ENCODE measurements at places on chromosomes 11 and 22.
A peak's percentile ranks its signal among the peaks of the same experiment; 100 is the strongest.

DNA sequence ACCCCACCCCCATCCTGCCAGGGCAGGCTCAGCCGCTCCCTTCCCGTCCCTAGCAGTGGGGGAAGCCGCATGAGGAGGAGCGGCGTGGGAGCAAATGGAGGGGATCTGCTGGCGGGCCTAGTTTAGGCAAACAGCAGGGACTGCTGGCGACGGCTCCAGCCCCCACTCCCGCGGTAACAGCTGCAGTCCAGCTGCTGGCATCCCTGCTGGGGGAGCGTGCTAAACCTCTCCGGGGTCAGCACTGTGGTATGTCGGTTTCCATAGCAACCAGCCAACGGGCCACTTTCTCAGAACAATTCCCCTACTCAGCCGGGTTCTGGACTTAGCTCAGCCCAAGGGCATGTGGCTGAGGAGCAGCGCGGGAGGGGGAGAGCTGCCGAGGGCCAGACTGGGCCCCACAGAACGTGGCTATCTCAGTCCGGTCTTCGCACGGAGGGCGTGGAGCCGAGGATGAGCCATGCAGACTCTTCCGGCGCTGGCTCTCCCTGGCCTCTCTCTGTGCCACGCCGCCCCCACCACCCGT, 98.8 kb downstream of the PKNOX2 start:
- DNase-seq = peak; percentile 87

GRCh38 chr11:47000033-47000432, 63.5 kb downstream of the CSTPP1 start:
- DNase-seq = no peak

DNA sequence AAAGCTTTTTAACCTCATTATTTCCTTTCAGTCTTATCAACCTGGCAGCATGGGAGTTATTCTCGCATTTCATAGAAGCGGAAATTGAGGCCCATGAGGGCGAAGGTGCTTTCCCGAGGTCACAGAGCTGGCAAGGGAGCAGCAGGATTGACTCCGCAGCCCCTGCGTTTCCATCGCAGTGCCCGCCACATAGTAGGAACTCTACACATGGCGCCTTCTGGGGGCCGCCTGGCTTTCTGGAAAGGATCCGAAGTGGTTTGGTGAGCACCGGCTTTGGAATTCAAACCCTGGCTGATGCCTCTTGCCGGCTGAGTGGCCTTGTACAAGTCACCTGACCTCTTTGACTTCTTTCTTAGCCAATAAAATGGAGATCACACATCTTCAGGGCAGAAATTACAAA, 93.4 kb downstream of the CEP164 start:
- DNase-seq = no peak

DNA sequence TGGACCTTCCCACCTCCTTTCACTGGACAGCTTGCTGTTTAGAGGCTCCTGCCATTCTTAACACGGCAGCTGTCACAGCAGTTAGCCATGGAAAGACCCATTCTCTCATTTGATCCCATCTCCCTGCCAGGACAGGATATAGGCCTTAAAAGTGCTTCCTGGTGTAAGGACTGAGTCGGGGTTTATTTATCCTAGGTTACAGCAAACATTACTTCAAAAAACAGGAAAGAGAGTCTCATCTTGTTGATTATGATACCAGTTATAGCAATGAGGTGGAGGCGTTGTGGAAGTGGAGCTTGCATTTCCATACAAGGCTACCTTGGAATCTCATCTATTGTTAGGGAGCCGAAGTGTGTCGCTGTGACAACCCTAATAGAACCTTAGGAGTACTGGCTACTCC, 17.4 kb upstream of the ETS1 start:
- DNase-seq = no peak

GRCh38 chr11:75481223-75481921, 44.4 kb downstream of the GDPD5 start:
- no peak for DNase-seq

DNA sequence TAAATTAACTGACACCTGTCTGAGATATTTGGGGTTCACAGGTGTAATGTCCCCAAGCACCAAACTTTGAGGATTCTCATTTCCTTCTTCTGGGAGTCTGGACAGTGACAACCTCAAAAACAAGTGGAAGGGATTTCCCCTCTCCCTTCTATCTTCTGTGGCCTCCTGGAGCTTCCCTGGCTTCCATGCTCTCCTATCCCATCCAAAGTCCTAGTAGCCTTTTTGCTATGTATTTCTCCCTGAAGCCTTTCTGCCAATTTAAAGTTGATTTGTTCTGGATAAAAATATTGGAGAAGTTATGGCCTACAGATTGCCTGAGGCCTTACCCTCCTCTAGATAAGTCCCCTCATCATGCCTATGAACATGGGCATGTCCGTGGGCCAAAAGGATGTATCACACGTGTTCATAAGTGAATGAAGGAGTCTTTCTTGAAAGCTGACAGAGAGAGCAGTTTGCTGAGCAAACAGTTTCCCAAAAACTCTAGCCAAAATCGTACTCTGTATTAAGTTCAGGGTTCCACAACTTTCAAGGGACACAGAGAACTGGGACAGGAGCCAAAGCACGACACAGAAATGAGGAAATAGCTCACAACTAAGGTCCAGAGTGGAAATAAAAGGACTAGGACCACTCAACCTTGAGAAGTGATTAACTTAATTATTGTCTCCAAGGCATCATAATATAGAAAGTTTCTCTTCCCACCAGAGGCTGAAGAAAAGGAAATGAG, 6.7 kb downstream of the HEPACAM start:
- DNase-seq = no peak

GRCh38 chr11:8090756-8091155, 9.7 kb downstream of the TUB start:
- no peak for DNase-seq

Measured in GM04503 (cell line).